Eye (tissue), 1 donor: ENCODE measurements at places on chromosomes 1 and 21.

GRCh38 chr21:44317871-44318270 lies 18.0 kb downstream of the PFKL start:
- DNase-seq, result no peak

- no peak for DNase-seq
These were observed 5.8 kb downstream of the AVPR1B start for GRCh38 chr1:206111271-206111927.

DNA sequence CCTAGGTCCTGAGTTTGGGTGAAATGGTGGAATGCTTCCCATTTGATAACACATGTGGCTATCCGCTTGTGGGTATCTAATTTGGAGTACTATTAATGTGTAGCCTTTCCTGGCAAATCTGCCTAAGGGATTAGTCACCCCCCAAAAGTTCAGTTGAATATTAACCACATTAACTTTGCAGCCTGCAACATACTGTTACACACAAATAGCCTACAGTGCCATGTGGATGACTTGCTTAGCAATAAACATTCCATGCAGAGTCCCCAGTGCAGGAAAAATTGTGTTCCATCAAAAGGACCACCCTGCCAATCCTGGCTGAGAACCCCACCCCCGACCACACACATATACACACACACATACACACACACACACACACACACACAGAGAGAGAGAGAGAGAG lies 303.3 kb upstream of the ESRRG start:
- DNase-seq, result no peak

DNA sequence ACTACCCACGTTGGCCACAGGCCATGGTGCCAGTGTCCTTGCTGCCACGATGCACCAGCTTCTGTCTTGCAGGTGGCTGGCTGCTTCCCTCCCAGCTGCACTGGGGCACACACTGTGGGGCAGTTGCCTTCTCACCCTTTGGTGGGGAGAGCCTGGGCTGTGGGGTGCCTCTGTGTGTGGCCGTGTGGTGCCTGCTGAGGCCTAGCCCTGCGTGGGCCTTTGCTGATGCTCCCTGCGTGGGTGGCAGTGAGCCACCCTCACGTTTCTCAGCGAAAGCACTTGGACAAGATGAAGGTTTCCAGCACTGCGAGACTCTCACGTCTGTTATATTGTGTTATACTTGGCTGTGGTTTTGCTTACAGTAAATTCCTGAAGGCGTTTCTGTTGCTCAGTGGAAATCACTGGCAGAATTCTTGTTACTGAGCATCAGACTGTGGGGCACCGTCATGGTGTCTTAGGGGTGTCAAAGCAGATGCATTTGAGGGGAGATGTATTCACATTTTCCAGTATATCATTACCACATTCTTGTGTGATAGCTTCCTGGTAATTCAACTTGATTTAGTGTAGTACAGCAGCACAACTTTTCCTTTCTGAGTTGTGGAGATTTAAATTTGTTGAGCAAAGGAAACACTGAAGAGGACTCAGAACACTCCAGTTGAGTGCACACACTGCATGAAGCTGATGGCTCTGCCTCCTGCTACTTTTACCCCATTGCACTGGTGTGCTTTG lies 124.7 kb downstream of the PCBP3 start:
- DNase-seq, result peak; percentile 37

GRCh38 chr1:16038620-16038912 lies 5.0 kb upstream of the CLCNKB start:
- no peak for DNase-seq

DNA sequence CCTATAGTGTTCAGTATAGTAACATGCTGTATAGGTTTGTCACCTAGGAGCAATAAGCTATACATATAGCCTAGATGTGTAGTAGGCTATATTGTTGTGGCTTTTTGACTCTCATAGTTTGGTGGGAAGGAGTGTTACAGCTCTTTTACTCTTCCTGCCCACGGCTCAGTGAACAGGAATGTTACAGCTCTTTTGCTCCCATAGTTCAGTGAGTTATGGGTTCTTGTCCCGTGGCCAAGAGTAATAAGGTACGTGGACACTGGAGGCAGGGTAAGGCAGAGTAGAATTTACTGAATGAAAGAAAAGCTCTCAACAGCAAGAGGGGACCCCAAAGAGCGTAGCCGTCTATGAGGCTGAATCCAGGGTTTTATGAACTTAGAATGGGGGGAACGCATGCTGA lies 734.3 kb downstream of the ADGRL2 start:
- DNase-seq, result no peak

DNA sequence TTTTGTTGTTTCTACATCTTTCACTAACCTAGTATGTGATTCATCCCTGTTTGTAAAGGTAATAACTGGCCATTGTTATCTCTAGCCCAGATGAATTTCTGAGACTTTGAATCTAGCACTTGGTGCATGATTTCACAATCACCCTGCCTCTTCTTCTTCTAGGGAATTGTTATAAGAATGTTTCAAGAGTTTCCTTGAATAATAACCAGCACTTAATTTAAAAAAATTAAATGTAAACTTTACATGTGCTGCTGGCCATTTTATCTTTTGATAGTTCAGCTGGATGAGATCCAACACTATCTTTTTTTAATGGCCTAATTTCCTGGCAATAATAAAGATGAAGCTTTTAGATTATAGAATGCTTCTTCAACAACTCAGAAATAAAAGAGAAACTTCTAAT lies 31.8 kb downstream of the UBE2U start:
- no peak for DNase-seq

- no peak for DNase-seq
These were observed 24.6 kb downstream of the PROX1 start for GRCh38 chr1:214012418-214012817.

DNA sequence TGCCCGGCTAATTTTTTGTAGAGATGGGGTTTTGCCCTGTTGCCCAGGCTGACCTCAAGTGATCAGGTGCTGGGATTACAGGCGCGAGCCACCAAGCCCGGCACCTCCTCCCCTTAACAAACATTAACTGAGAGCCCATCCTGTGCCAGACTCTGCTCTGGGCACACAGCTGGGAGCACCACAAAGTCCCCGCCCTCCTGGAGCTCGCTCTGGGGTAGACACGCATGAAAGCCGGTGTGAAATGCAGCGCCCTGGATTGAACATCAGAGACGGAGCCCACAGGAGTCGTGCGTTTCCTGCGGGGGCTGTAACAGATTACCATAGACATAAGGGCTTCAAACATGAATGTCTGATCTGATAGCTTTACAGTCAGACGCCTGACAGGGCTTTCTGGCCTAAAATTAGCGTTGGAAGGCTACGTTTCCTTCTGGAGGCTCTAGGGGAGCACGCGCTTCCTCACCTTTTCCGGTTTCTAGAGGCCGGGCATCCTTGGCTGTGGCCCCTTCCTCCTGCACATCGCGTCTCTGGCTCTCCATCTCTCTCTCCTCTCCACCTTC lies 14.3 kb downstream of the SLC27A3 start:
- DNase-seq, result no peak

- DNase-seq, result peak; percentile 28
These were observed 31.1 kb upstream of the PDE9A start for GRCh38 chr21:42622284-42622683.

DNA sequence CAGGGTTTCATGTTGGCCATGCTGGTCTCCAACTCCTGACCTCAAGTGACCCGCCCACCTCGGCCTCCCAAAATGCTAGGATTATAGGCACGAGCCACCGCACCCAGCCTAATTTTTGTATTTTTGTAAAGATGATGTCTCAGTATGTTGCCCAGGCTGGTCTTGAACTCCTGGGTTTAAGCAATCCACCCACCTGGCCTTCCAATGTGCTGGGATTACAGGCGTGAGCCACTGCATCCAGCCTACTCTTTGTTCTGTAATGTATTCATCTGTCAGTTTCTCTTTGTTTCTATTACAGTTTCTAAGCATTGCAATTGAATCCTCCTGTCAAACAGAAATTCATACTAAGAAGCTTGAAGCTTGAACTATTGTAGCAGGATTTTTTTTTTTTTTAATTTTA lies 54.8 kb upstream of the RCC1 start:
- no peak for DNase-seq

- DNase-seq, result peak; percentile 73
These were observed at the start of the genes PLA2G2C and UBXN10 for GRCh38 chr1:20185834-20186782. TSS of gene PLA2G2C (minus strand) at chr1:20186518. CDS start at chr1:20177363, 9,155 bp downstream. TSS of gene UBXN10 (plus strand) at chr1:20186096. CDS start at chr1:20190562, 4,466 bp downstream.

GRCh38 chr1:58572690-58573089 lies 4.4 kb downstream of the TACSTD2 start:
- DNase-seq, result no peak

- DNase-seq, result no peak
These were observed 577.0 kb downstream of the LMO4 start for GRCh38 chr1:87905651-87906050.

GRCh38 chr1:11324567-11325165 lies 51.7 kb downstream of the UBIAD1 start:
- DNase-seq, result no peak

DNA sequence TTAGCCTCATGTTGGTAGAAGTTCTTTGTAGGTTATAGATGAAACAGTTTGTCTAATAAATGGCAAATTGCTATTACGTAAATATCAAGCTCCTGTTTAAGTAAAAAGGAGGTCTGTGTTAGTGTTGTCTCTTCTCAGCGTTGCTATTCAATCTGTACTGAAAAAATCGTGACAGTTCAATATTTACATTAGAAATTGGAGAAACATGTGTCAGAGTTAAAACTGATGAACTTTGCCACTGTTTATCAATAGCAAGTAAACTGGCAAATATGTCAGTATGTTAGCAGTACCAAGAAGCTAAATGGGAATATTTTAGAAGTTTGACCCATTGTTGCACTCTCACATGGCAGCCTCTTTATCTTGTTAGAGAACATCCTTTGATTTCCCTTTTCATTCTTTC lies 218.5 kb downstream of the GPR52 start:
- DNase-seq, result no peak

GRCh38 chr1:190029441-190029840 lies 448.2 kb downstream of the BRINP3 start:
- DNase-seq, result no peak

DNA sequence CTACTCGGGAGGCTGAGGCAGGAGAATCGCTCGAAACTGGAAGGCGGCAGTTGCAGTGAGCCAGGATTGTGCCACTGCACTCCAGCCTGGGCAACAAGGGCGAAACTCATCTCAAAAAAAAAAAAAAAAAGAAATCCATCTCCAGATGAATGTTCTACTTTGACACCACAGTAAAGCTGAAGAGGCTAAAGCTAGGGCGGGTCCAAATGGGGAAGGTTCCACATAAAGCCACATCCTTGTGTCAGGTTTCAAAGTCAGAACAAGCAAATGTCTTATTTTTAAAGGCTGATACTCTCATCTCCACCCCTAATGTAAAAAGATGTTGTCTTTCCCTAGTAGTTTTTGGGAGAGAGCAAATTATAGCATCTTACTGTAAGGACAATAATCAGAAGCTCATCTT lies 4.4 kb upstream of the WARS2 start:
- no peak for DNase-seq
